ENCODE measurements at places on chromosomes 6 and 20.

GRCh38 chr6:128350416-128351254, 169.8 kb downstream of the PTPRK start:
- DNase-seq = no peak

- DNase-seq = no peak
Measured at GRCh38 chr20:3459881-3460307, 10.9 kb upstream of the ATRN start.

GRCh38 chr6:9623985-9624384, 790.9 kb downstream of the TFAP2A start:
- DNase-seq = no peak

GRCh38 chr6:26659042-26659999, at the start of gene ZNF322:
ZNF322 (minus strand) TSS chr6:26659746; CDS start chr6:26638553, 21,193 bp downstream.
- DNase-seq = peak; percentile 79

DNA sequence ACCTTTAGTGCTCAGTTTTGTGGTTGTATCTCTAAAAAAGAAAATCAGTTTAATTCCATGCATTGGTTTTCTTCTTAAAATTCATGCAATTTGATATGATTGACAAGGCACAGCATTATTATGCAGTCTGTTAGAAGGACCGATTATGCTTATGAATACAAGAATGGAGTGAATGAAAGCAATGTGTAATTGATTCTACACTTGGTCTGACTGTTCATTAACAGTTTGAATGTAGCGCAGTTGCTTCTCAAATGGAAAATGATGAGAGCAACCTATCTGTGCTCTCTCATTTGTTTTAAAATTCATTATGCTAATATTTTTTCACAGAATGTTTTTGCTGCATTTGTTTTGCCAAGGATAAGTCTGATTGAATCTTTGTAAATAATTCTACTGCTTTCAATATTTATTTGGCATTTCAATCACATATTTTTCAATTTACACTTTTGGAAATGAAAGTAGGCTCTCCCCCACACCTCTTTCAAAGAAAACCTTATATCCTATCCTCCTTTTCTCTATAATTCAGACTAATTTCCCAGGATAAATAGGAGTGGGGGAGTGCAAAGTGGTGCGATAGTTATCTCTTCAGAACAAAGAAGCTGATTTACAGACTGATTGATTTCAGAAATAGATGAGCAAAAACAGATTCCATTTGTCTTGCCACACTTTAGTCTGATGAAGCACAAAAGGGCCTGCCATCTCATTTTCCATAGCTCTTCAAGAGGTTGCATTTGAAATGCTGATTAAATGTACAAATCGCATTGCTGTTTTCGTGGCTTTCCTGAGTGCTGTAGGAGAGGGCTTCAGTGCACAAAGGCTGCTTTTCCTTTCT, 885.3 kb upstream of the FLRT3 start:
- DNase-seq = no peak

- DNase-seq = no peak
Measured at GRCh38 chr6:88641178-88641903, 322.1 kb downstream of the RNGTT start.

GRCh38 chr6:6972456-6972855, 135.3 kb upstream of the RREB1 start:
- DNase-seq = no peak

DNA sequence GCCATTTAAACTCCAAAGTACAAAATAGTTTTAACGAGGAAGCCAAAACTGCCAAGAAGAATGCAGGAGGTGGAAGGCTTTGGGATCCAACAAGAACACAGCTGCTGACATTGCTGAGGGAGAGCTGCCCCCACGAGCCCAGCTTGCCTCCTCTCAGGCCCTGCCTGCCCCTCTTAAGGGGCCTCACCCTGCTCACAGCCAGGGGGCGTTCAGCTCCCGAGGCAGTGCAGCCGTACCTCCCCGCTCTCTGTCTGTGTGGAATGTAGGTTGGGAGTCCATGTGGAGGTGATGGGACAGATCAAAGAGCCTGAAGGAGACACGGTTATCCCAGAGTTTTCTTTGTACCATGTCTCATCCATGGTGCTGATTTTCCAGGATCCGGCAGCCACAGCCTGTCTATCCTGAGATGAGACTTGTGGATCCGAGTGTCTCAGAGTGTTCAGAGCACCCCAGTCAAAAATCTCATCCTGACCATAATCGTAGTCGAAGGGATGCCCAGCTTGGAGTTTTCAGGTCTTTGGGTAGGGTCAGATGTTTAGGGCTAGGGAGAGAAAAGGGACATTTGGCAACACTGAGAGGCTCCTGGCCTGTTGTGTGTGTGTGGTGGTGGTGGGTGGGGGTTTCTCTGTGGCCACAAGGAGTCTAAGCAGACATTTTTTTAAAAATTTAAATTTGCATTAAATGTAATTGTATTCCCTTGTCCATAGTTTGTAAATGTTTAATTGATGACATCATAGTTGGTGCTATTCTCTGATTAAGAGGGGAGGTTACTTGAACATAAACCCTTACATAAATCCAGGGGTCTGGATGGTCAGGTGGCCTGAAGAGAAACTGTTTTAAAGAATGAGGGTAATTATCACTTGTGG, 111.4 kb upstream of the CLDN20 start:
- no peak for DNase-seq

- no peak for DNase-seq
Measured at GRCh38 chr20:23120261-23120660, 34.1 kb upstream of the CD93 start.

DNA sequence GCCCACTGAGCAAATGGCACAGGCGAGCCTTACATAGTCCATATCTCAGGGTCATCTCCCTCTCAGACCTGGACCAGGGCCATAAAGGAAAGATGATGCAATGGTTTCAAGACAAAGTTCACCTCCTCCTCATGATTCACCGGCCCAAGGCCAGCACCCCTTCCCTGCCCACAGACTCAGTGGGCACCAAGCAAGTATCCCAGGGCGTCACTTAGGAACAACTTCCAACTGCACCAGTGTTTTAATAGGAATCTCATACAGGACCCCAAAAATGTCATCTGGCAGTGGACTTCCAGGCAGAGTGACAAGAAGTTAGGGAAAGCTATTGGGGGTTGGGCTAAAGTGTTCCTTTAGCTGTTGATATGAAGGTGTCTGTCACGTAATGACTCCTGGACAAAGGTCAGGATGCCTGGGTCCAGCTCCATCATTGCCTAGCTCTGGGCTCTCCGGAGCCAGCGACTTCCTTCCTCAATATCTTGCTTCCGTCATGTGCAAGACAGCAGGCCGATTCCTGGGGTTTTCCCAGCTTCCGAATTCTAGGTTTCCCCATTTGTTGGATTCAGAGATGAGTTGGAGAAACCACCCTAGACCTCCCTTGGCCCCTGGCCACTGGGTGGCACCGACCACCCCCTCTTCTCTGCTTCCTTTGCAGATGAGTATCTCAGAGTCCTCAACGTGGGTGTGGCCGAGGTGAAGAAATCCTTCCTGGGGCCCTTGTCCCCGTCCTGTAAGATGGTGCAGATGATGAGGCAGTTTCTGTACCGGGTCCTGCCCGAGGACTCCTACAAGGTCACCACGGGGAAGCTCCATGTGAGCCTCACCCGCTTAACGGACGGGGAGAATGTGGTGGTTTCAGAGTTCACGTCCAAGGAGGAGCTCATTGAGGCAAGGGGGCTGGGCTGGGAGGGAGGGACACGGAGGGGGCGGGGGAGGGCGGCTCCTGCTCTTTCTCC, 21.1 kb downstream of the PNPLA1 start:
- no peak for DNase-seq

GRCh38 chr6:117985916-117986315, 78.9 kb downstream of the SLC35F1 start:
- DNase-seq = no peak

- no peak for DNase-seq
Measured at GRCh38 chr6:144659202-144660182, 374.4 kb downstream of the UTRN start.

GRCh38 chr6:157194110-157194509, 129.2 kb downstream of the TMEM242 start:
- no peak for DNase-seq

GRCh38 chr6:107853230-107853629, 29.1 kb upstream of the SCML4 start:
- no peak for DNase-seq

DNA sequence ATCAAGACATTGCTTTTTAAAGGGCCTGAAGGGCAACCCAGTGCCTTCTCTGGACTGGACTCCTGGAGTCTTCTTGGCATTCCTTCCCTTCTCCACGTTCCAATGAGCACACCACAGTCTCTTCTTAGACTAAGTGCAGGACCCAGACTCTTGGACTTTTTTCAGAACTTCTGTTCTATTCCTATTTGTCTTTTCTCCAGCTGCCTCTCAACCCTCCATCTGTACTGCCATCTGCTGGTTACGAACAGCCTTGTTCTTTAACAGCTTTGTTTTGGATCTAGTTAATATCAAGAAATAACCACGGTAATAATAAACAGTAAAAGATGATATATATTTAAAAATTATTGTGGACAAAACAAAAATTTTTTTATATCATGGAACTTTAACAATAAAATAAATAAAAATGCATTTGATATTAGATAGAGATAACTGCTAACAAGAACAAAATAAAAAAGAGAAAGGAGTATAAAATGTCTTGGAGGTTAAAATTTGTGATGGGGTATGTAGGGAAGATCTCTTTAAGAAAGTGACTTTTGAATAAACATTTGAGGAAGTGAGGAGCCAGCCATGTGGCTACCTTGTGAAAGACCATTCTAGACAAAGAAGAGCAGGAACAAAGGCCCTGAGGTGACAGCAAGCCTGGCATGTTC, 105.1 kb upstream of the HCRTR2 start:
- no peak for DNase-seq

GRCh38 chr20:56386219-56386618, 5.8 kb downstream of the AURKA start:
- no peak for DNase-seq

DNA sequence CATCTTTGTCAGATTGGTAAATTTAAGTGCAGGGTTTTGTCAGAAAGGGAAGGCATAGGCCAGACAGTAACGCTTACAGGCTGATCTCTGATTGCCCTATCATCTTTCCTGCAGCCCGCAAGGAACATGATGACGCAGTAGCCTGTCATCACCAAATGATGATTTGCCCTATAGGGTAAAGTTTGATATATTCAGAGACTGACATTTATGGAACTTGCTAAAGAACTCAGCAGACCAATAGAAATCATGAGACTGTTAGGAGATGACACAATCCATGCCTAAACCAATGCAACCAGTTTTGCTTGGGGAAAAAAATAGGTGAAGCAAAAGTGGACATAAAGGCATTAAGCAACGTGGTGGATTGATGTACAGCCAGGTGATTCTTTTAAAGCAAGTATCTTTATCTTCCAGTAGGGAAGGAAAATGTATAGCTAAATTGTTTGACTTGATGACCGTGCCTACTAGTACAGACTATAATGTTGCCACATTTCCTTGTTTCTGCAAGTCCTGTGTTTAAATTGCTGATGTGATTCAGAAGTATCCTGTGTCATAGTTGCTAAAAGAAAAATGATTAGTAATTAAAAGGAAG, 2.4 kb downstream of the NUS1 start:
- DNase-seq = no peak

DNA sequence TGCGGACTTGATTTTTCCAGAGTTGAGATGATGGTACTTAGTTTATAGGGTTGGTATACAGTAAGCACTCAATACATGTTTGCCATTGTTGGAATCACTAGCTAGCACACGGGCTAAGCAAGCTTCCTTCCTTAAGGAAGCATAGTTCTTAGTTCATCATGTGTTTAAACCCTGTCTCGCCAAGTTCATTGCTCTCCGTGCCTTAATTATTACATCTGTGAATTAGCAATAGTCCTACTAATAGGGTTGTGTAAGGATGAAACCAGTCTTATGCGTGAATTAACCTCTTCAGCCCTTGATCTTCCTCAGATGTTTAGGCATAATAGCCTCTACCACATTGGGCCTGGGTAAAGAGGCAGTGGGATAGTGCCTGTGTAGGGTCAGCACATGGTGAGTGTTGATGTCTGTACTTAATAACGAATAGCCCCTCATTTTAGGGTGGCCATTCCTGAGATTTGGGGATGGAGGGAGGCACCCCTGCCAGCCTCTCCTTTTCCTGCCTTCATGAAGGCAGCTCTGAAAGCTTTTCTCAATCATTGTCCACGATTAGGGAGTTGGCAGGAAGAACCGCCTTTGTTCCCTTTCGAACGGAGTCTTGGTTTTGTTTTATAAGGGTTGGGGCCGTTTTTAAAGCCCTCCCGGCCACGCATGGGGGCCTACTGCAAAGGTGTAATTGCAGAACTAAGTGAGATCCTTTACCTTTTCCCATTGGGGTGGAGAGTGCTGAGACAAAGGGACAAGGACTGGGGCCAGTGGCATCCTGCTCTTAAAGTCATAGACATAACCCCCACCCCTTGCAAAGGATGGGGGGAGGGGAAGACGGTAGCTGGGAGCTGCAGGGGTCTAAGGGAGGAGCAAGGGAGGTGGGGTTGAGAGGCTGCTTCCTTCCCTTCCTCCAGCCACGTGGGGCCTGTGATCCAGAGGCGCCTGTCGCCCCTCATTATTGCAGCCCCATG, 2.1 kb downstream of the DNMT3B start:
- no peak for DNase-seq

DNA sequence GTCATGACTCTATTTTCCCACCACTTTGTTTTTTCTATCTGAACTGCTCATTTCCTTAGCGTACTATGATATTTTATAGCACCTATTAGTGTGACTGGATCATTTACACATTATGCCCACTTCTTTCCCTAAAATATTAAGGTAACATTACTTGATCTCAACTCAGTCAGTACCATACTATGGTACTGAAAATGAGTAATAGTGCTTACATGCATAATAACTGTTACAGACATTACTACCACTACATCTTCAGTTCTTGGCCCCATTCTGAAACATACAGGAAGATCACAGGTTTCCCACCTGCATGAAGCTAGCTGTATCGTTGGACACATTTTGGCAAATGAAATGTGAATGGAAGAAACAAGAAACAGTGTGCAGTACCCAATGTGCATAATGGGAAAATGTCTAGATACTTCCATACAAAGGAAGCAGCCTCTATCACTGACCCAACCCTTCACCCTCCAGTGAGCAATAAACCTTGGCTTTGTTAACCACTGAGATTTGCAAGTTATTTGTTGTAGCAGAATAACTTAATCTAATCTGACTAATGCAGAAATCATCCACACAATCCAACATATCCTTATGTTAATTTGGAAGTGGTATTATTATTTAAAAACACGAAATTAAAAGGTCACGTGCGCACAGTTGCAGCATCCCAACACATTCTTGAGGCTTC, 108.6 kb upstream of the DOK5 start:
- no peak for DNase-seq

DNA sequence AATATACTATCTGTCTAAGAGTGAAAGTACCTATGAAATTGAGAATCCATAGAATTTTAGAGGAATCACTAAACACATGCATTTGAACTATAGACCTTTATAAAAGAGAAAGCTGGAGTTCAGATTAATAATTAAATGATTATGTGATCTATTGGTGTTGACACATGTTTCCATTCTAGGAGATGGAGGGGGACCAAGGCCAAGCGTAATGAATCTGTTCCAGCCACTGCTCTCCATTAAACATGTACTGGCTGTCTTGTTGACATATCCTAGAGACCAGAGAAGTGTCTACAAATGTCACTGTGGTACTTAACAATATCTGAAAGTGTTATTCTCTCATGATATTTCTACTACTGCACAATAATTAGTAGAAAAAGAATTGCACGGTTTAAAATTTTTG, 432.4 kb downstream of the BMP2 start:
- no peak for DNase-seq

All from stimulated activated CD4-positive, alpha-beta T cell treated with anti-CD3 and anti-CD28 coated beads, Interleukin-15, amount 100 ng/mL, for 1 hour (primary cell).